ENCODE measurements at places on chromosomes 7 and 10. TPM values are rescaled to one million over a fixed set of nuclear protein-coding genes. Genes with fewer than 3 reads are reported as not detected.

- H3K27ac ChIP-seq = no peak overlapping the region
- no peak overlapping the region for H3K4me3 ChIP-seq
- H3K36me3 ChIP-seq = no peaks in the 10 kb centered on the region
These were observed 265.1 kb downstream of the FGFR2 start for GRCh38 chr10:121332829-121333765.

Gene GAD2
- not detected for total RNA-seq

- peaks cover 2% of the 10 kb centered on the region for H3K4me1 ChIP-seq
- H3K4me3 ChIP-seq = no peak overlapping the region
- no peak for DNase-seq
- H3K27me3 ChIP-seq = no peaks in the 10 kb centered on the region
- no peaks in the 10 kb centered on the region for H3K36me3 ChIP-seq
These were observed 41.0 kb downstream of the ZEB1 start for GRCh38 chr10:31359979-31360378.

- peaks cover 2% of the 10 kb centered on the region for H3K4me1 ChIP-seq
- no peaks in the 10 kb centered on the region for H3K36me3 ChIP-seq
- H3K4me3 ChIP-seq = no peak overlapping the region
- H3K27ac ChIP-seq = no peak overlapping the region
These were observed 13.3 kb downstream of the ZRANB1 start for GRCh38 chr10:124955243-124955642.

- peak; percentile 64 for DNase-seq
- no peak overlapping the region for H3K4me3 ChIP-seq
- peak overlapping the region; percentile 37 for H3K27ac ChIP-seq
- H3K4me1 ChIP-seq = no peaks in the 10 kb centered on the region
- H3K27me3 ChIP-seq = no peaks in the 10 kb centered on the region
These were observed 18.6 kb upstream of the SDK1 start for GRCh38 chr7:3282457-3282856.

Gene TMEM178B
- 0.42 TPM for total RNA-seq

GRCh38 chr7:52436278-52436677, 599.2 kb upstream of the POM121L12 start:
- no peaks in the 10 kb centered on the region for H3K27me3 ChIP-seq
- H3K4me3 ChIP-seq = no peak overlapping the region
- H3K4me1 ChIP-seq = no peaks in the 10 kb centered on the region
- H3K27ac ChIP-seq = no peak overlapping the region

- no peaks in the 10 kb centered on the region for H3K4me1 ChIP-seq
- H3K27me3 ChIP-seq = no peaks in the 10 kb centered on the region
- no peak for DNase-seq
- H3K4me3 ChIP-seq = no peak overlapping the region
- no peak overlapping the region for H3K27ac ChIP-seq
These were observed 49.5 kb downstream of the IKZF1 start for GRCh38 chr7:50353894-50354595.

Gene GIMAP8
- 41.4 TPM for total RNA-seq

DNA sequence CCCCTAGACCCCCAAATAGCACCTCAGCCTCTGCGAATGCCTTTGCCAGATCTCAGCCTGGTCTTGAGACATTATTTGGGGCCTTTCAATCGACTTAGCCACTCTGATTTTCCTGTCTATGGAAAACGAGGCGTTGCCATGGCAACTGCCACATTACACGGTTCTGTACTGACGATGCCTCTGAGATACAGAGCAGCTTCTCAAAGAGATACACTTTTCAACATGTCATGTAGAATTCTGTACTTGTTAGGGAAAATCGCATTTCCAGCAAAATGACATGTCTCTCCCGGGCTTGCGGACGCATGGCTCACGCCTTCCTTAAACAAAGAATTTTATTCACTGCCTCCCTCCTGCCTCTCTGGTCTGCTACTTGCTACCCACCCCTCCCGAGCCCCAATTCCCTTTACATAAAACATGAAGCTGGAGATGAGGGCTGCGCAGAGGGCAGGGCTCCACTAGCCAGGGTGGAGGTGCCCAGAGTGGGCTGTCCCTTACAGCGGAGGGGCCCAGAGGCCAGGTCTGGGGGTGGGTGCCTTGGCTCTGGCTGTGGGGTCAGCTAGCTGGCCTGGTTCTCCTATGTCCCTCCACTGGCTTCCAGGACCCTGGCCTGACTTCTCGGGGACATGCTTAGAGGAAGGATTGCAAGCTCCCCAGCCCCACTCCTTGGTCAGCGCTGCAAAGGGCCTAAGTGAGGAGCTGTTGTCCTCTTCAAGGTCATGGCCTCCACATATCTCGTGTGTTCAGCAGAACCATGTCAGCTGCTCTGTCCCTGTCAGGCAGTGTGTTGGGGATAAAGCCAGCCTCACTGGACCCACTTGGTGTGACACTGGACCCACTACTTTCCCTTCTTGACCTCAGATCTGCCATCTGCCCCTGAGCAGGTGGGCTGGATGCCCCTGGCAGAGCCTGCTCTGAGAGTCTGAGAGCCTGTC, 342.5 kb downstream of the RPS24 start:
- DNase-seq = peak; percentile 28
- H3K4me1 ChIP-seq = no peaks in the 10 kb centered on the region
- no peak overlapping the region for H3K4me3 ChIP-seq

DNA sequence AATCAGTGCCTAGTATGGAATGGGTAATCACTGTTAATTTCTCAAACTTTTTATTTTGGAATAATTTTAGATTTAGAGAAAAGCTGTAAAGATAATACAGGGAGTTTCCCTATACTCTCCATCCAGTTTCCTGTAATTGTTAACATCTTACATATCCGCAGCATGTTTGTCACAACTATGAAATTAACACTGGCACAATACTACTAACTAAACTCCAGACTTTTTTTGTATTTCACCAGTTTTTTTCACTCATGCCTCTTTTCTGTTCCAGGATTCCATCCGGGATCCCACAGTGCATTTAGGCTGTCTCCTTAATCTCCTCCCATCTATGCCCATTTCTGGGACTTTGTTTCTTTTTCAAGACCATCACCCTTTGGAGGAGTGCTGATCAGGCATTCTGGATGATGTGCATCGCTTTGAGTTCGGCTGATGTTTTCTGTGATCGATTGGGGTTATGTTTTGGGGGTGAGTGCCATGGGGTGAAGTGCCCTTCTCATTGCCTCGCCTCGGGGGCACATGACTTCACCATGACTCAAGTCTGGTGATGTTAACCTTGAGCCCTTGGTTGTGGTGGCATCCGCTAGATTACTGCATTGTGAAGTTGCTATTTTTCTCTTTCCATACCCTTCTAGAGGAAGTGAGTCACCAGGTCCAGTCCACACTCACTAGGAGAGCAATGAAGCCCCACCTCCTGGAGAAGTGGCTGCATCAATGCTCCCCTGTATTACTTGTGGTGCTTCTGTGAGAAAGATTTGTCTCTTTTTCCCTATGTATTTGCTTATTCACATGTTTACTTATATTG, 43.9 kb upstream of the GRB10 start:
- H3K36me3 ChIP-seq = no peaks in the 10 kb centered on the region
- no peaks in the 10 kb centered on the region for H3K27me3 ChIP-seq
- no peak for DNase-seq
- H3K4me1 ChIP-seq = no peaks in the 10 kb centered on the region
- H3K27ac ChIP-seq = no peak overlapping the region
- no peak overlapping the region for H3K4me3 ChIP-seq

- no peak for DNase-seq
- H3K4me3 ChIP-seq = no peak overlapping the region
- no peak overlapping the region for H3K27ac ChIP-seq
These were observed 36.5 kb downstream of the C10orf71 start for GRCh38 chr10:49335364-49335972.

Gene ZNF425
- 1.3 TPM for total RNA-seq

- no peak overlapping the region for H3K4me3 ChIP-seq
- H3K27ac ChIP-seq = no peak overlapping the region
- DNase-seq = no peak
- H3K27me3 ChIP-seq = no peaks in the 10 kb centered on the region
- H3K36me3 ChIP-seq = no peaks in the 10 kb centered on the region
- H3K4me1 ChIP-seq = no peaks in the 10 kb centered on the region
These were observed 52.8 kb downstream of the LSMEM1 start for GRCh38 chr7:112533591-112533990.

DNA sequence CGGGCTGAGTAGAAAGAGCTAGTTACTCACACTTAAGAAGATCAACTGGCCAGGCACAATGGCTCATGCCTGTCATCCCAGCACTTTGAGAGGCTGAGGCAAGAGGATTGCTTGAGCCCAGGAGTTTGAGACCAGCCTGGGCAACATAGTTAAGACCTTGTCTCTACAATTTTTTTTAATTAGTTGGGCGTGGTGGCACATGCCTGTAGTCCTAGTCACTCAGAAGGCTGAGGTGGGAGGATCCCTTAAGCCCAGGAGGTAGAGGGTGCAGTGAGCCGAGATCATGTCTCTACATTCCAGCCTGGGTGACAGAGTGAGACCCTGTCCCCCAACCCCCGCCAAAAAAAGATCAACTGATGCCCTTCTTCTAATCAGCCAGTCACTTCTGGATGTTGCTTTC, 74.6 kb upstream of the ATP6V0A4 start:
- no peaks in the 10 kb centered on the region for H3K27me3 ChIP-seq
- no peak overlapping the region for H3K4me3 ChIP-seq
- no peak for DNase-seq
- no peaks in the 10 kb centered on the region for H3K36me3 ChIP-seq

GRCh38 chr10:80672613-80673012, 134.9 kb downstream of the SH2D4B start:
- H3K36me3 ChIP-seq = no peaks in the 10 kb centered on the region
- no peak overlapping the region for H3K4me3 ChIP-seq
- H3K27me3 ChIP-seq = no peaks in the 10 kb centered on the region
- H3K4me1 ChIP-seq = no peaks in the 10 kb centered on the region
- no peak for DNase-seq

GRCh38 chr10:88121361-88121760, 257.9 kb downstream of the PTEN start:
- no peaks in the 10 kb centered on the region for H3K27me3 ChIP-seq
- no peaks in the 10 kb centered on the region for H3K36me3 ChIP-seq
- no peak overlapping the region for H3K4me3 ChIP-seq
- no peaks in the 10 kb centered on the region for H3K4me1 ChIP-seq
- H3K27ac ChIP-seq = no peak overlapping the region
- no peak for DNase-seq

Gene CNTNAP2
- not detected for total RNA-seq

DNA sequence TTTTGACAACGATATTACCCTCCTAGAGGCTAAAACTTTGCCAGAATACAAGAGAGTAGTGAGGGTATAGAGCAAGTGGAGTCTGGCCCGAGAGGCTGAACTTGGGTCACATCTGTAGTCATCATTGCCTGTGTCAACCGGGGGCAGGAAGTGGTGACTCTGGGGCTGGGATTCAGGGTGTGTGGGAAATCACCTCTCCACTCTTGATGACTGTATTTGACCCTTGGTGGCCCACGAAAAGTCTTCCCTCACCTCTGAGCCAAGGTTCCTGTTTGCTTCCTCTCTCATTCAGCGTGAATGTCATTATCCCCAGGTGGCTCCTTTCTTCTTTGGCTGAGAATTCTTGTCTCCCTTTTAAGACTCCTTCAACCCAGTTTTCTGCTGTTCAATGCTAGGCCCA, 240.4 kb downstream of the ABCA13 start:
- H3K27ac ChIP-seq = no peak overlapping the region
- no peak overlapping the region for H3K4me3 ChIP-seq
- no peaks in the 10 kb centered on the region for H3K27me3 ChIP-seq
- H3K36me3 ChIP-seq = no peaks in the 10 kb centered on the region

Gene PNLIPRP3
- total RNA-seq = not detected

DNA sequence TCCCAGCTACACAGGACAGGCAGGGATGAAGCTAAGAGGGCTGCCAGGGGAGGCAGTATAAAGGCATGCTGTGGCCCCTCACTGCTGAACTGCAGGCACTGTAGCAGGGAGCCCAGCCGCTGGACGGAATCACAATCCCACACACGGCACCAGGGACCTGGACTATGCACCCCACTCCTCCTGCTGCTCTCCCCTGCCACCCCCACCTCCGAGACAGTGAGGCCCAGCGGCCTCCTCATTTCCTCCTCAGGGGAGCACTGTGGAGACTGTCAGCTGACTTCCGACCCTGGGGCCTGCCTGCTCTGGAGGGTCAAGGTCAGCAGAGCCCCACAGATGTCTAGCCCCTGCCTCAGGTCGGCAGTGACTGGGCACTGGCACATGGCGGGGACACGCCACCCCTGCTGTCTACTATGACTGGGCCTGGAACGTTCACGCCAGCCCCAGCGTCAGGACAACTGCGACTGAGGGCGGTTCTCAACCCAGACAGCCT, 92.7 kb downstream of the FAM53B start:
- H3K27ac ChIP-seq = no peak overlapping the region
- no peak overlapping the region for H3K4me3 ChIP-seq
- no peaks in the 10 kb centered on the region for H3K36me3 ChIP-seq
- H3K4me1 ChIP-seq = no peaks in the 10 kb centered on the region

Gene PTPRN2
- 3.3 TPM for total RNA-seq

DNA sequence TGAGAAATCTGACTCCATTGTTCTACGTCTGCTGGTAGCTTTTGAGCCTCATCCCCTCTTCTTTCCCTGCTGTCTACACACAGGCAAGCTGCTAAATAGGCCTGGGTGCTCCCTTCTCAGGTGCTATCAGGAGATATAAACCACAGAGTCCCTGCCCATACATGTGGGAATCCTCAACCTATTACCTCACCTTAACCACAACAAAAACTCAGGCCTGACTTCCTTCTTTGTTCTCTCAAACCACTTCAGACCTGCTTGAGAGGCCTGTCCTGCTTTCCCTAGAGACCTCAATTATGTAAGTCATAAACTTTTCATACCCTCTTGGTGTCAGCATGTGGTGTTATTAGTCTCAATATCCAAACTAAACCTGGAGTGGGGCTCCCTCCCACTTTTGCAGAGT, 75.0 kb upstream of the MAGI2 start:
- no peak for DNase-seq
- H3K4me3 ChIP-seq = no peak overlapping the region
- no peaks in the 10 kb centered on the region for H3K27me3 ChIP-seq
- no peak overlapping the region for H3K27ac ChIP-seq

- H3K27me3 ChIP-seq = no peaks in the 10 kb centered on the region
- no peak overlapping the region for H3K27ac ChIP-seq
- DNase-seq = no peak
- H3K4me1 ChIP-seq = no peaks in the 10 kb centered on the region
These were observed 12.0 kb upstream of the LRRC61 start for GRCh38 chr7:150311146-150311545.

DNA sequence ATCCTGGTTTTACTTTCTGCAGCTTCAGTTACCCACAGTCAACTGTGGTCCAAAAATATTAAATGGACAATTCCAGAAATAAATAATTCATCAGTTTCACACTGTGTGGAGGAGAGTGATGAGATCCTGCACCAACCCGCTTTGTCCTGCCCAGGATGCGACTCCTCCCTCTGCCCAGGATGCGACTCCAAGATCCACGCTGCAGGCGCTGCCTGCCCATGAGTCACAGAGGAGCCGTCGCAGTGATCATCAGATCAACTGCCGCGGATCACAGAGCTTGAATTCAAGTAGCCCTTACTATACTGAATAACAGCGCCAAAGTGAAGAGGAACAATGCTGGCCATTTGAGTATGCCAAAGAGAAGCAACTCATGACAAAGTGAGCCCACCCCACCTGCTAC, 61.5 kb downstream of the GRB10 start:
- H3K27ac ChIP-seq = no peak overlapping the region
- no peak for DNase-seq
- no peaks in the 10 kb centered on the region for H3K36me3 ChIP-seq
- H3K4me1 ChIP-seq = peaks cover 5% of the 10 kb centered on the region
- no peak overlapping the region for H3K4me3 ChIP-seq

GRCh38 chr10:123685260-123685659, 19.1 kb downstream of the GPR26 start:
- no peak overlapping the region for H3K27ac ChIP-seq
- H3K27me3 ChIP-seq = no peaks in the 10 kb centered on the region
- H3K36me3 ChIP-seq = no peaks in the 10 kb centered on the region
- DNase-seq = no peak

- no peak overlapping the region for H3K4me3 ChIP-seq
- DNase-seq = no peak
- H3K27ac ChIP-seq = no peak overlapping the region
- no peaks in the 10 kb centered on the region for H3K4me1 ChIP-seq
- H3K36me3 ChIP-seq = no peaks in the 10 kb centered on the region
These were observed 125.6 kb downstream of the LSM5 start for GRCh38 chr7:32364581-32364980.

Gene FGFBP3
- 1.7 TPM for total RNA-seq
